Activated CD4-positive, alpha-beta T cell treated with anti-CD3 and anti-CD28 coated beads for 1 hour (primary cell): ENCODE measurements at places on chromosomes 7 and 10.

- DNase-seq = no peak
Observed at GRCh38 chr10:72499701-72500100, 126.2 kb downstream of the MICU1 start.

DNA sequence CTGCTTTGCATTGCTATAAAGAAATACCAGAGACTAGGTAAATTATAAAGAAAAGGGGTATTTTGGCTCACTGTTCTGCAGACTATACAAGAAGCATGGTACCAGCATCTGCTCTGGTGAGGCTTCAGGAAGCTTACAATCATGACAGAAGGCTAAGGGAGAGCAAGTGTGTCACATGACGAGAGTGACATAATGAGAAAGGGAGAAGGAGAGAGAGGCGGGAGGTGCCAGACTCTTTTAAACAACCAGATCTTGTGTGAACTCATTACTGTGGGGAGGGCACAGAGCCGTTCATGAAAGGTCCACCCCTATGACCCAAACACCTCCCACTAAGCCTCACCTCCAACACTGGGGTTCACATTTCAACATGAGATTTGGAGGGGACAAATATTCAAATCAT is 59.0 kb upstream of the WNT16 start:
- DNase-seq = no peak

DNA sequence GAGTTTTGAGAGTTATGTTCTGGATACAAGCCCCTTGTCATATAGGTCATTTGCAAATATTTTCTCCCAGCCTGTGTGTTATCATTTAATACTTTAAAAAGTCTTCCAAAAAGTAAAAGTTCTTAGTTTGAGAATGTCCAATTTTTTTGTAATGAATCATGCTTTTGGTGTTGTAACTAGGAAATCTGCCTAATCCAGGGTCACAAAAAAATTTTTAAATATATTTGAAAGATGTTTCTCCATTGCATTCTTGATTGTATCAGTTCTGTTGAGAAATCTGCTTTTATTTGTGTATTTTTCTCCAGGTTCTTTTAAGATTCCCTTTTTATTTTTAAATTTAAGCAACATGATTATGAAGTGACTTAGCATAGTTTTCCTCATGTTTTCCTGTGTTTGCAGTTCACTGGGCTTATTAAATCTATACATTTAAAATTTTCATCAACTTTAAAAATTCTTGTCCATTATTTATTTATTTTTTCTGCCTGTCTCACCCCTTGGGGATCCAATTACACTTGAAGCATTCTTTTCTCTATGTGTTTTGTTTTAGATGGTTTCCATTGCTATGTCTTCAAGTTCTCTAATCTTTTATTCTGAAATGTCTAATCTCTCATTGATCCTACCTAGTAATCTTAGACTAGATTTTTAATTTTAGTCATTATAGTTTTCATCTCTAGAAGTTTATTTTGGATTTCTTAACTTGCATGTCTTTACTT is 47.0 kb downstream of the CCDC71L start:
- no peak for DNase-seq

- no peak for DNase-seq
Observed at GRCh38 chr10:47196691-47197090, 103.3 kb upstream of the GDF10 start.

DNA sequence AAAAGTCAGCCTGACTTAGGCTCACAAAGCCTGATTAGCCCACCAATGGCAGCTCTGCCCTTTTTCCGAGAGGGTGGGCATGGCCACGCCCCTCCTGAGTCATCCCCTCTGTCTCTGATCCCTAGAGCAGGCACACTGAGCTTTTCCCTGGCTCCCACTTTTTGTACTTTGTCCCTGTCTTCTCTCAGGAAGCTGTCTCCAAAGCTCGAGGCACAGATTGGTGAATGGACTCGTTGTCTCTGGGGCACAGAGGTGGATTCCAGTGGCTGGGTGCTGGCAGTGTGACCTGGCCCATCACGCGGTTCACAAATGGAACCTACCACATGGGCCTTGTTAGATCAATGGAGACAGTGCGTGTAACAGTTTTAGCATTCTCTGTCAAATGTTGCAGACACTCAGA is 313.5 kb downstream of the WDR37 start:
- DNase-seq = no peak
